ENCODE measurements at places on chromosomes 16 and 17.

- no peak for DNase-seq
Observed at GRCh38 chr16:57432989-57433388, 14.2 kb downstream of the CIAPIN1 start.

- no peak for DNase-seq
Observed at GRCh38 chr17:7443499-7444485, 1.1 kb upstream of the CHRNB1 start.

GRCh38 chr16:1678500-1679098 is 520 bp downstream of the JPT2 start:
- DNase-seq: peak; percentile 21

- no peak for DNase-seq
Observed at GRCh38 chr17:49035470-49036269, 38.5 kb downstream of the IGF2BP1 start.

GRCh38 chr17:7329997-7330637 is 982 bp upstream of the NEURL4 start:
- peak; percentile 43 for DNase-seq

GRCh38 chr16:53129281-53130158 is 74.7 kb downstream of the CHD9 start:
- no peak for DNase-seq

DNA sequence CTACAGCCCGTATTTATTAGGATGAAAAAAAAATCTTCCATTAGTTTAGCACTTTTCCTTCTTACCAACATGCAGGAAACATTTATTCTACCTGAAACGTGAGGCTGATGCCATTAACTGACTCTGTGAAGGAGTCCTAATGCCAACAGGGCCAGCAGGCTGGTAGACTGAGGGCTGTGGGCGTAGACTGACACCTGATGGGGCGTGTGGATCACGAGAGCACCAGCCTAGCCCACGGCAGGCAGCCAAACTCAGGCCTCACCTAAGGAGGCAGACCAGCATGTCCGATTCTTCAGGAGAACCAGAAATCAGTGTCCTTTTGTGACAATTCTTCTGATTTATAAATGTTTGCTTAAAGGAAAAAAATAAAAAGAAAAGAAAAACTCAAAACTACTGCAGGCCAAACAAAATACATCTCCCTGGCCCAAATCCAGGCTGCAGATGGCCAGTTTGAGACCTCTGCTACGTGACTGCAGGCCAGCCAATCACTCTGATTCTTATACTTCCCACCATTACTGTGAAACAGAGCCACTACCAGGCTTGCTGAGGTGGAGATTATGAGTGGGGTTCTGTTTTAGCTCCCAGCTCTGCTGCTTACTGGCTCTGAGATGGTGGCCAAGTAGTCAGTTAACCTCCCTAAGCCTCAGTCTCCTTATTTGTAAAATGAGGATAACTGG is 66.5 kb downstream of the GNAO1 start:
- DNase-seq: no peak

DNA sequence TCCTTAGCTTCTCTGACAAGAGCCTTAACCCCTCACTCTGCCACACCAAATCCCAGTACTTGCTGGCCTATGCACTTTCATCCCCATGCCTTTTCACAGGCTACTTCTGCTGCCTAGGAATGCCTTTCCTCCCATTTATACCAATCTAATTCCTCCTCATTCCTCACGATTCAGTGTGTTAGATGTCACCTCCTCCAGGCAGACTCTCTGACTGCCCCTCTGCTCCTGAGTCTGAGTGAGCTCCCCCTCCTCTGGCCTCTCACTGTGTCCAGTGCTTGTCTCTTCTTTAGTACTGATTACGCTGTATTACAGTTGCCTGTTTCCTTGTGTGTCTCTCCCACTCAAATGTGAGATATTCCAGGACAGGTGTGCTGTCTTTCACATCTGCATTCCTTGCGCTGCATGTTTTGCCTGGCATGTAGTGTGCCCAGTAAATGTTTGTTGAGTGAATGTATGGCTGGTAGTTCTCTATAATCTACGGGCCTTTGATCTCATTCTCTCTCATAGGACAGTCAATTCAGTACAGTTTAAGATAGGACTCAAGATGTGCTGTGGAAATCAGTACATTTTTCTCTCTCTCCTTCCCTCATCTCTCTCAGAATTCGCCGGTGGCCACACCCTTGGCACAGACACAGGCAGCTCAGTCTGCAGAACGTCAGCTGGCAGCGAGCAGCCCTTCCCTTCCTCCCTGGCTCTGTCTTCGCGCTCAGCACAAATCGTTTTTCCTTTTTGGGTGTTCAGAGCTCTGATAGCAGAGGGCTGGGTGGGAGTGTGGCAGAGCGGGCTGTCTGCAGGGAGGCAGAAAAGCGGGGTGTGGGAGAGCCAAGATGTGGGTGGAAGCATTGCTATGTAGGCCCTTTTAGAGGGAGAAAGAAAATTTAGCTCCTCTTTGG is 18.5 kb downstream of the ARL4D start:
- DNase-seq: no peak

DNA sequence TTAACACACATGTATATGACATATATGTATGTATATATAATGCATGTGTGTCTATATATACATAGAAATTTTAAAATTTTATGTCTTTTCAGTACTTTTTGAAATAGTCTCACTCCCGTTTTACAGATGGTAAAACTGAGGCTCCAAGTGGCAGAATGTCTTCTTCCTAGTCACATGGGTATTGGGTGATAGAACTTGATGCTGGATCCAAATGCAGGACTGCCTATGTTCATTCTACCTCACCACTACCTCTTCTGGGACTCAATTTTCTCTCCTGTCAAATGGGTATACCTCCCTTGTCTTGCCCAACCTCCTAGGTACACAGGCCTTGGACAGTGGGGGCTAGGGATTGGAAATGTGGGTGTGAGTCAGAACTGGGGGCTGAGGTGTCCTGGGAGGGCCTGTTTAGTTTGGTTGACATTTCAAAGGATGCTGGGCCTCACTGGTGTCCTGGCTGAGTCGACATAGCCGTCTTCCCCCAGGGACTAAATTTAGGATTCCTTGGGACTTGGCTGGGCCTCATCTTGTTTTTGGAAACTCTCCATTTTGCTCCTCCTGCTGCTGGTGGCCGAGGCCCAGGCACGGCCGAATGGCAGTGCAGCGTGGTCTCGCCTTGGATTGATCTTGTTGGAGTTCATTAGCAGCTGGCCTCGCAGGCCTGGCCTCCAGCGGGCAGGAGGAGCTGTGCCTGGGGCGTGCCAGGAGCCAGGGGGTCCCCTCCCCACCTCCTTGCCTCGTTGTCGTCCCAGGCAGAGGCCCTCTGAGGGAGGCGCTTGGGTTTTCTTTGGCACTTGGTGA is 25.9 kb downstream of the NKD1 start:
- no peak for DNase-seq

DNA sequence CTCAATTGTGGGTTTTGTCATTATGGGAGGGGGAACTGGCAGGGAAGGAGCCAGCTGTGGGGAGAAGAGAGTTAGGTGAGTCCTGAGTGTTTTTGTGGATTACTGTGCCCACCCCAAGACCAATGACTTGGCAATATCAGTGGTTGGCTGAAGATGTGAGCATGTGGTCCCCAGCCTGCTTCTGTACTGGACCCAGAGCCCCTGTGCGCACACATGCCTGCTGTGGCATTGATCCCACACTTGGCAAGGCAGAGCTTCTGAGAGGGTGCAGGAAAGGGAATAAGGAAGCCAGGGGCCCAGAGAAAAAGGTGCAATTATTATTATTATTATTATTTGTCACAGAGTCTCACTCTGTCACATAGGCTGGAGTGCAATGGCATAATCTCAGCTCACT is 1.3 kb downstream of the PRAC1 start:
- no peak for DNase-seq

DNA sequence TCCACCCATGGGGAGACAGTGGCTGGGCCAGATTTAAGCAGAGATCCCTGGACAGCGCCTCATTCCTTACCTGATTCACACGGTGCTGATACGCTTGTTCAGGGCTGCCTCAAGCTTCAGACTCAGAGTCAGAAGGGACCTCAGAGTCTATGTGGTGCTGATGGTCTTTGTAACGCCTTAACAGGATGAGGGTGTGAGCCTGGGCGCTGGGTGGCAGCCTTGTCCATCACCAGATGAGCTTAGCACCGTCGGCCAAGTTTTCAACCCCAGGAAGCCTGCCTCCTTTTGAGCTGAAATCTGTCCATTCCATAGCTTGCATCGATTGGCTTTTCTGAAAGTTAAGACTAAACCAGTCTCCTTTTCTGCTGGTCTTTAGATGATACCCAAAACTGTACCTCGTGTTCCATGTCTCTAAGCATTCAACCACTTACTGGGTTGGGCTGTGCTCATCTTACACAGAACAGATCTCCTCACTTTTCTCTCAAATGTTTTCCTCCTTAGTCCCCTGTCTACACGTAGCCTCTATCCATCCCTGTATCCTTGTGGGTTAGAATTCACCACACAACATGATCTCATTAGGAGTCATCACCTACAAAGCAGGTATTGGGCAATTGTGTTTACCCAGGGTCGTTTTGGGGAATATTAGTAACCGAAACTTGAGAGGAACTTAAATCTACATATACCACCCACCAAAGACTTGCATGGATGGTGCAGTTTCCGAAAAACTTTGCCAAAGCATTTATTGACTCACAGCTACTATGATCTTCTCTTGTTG is 573.4 kb downstream of the CDH13 start:
- DNase-seq: no peak

DNA sequence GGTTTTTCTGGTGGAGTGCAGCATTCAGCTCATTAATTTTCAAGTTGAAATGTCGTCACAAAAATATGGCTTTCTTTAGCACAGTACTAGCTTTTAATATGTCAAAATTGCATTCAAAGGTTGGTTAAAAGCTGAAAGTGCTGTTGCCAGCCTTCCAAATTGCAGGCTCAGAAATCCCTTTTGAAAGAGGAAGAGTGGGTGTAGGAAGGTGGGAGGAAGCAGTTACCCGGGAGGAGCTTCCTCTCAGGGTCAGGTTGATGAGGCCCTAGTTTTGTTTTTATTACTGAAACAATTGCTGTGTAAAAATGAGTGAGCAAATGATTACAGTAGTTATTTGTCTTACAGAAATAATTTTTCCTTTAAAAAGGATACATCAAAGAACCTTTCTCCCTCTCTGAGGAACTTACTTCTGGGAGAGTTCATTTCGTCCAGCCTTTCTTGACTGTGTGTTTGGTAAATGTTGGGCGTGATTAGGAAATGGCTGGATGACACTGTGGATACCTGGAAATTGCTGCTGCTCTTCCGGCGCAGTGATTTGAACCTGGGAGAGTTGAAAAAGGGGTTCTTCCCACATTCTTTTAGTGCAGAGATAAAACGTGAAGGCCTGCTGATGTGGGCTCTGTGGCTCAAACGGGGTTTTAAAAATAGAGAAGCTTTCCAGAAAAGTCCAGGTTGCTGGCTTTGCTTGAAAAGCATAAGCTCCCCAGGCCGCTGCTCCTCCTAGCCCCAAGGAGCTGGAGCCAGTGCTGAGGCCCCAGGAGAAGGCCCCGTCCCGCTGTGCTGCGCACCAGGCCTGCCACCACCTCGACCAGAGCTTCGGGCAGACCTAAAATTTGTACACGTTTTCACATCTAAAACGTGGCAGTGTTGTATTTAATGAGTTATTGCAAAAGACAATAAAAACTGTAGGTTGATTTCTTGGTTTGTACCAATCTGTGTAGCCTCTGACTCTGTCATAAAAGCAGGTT is 41.7 kb downstream of the SEC14L1 start:
- no peak for DNase-seq

GRCh38 chr17:39555368-39555767 is 52.4 kb downstream of the NEUROD2 start:
- DNase-seq: no peak

GRCh38 chr17:4555873-4556759 is 932 bp upstream of the MYBBP1A start:
- DNase-seq: no peak

DNA sequence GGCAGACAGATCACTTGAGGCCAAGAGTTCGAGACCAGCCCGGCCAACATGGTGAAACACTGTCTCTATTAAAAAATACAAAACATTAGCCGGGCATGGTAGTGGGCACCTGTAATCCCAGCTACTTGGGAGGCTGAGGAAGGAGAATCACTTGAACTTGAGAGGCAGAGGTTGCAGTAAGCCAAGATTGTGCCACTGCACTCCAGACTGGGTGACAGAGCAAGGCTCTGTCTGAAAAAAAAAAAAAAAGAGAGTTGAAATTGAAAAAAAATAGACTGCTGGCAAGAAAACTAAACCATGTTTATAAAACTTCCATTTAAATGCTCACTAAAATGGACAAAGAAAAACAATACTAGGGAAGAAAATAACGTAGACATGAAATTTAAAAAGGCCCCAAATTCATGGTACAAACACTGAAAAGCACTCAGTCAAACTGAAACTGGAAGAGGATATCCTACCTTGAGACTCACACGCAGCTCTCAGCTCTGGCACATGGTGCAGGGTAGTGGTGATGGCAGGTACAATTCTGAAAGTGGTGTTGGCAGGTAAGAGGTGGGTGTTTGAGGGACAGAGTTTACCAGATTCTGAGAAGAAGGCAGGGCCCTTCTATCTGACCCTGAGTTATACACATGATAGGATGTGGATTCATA is 19.3 kb downstream of the CNTROB start:
- no peak for DNase-seq

GRCh38 chr16:4011940-4012629 is 104.2 kb downstream of the ADCY9 start:
- no peak for DNase-seq

DNA sequence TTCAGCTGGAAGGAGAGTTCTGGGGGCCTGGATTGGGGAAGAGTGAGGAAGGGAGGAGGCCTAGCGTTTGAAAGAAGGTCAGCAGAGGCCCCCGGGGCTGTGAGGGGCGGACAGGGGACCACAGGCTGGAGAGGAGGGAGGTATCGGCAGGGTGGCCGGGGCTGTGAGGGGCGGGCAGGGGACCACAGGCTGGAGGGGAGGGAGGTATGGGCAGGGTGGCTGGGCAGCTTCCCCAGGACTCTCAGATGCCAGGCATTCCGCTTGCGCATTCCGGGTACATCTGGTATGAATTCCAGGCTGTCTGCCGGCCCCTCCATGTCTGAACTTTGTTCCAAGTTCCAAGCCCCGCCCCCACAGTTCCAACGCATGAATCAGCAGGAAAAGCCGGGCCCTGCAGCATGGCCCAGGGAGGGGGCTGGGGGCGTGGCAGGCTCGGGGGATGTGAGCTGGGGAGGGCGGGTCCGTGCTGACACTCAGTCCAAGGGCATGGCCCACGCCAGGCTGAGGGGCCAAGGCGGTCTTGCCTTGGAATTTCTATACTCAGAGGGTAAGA is 4.3 kb upstream of the TLCD2 start:
- DNase-seq: peak; percentile 22

- no peak for DNase-seq
Observed at GRCh38 chr17:63993368-63993985, 4.7 kb upstream of the PRR29 start.

- DNase-seq: no peak
Observed at GRCh38 chr17:77131904-77132303, 8.9 kb upstream of the SEC14L1 start.

GRCh38 chr17:38352245-38353085 is 821 bp downstream of the SOCS7 start:
- DNase-seq: no peak
